CD4-positive, alpha-beta T cell treated with Interleukin-15 for 1 hour (primary cell): ENCODE measurements at places on chromosomes 3 and 15.

GRCh38 chr3:32968920-32969389, 17.5 kb downstream of the CCR4 start:
- no peak for DNase-seq

GRCh38 chr3:3015185-3016089, 94.7 kb downstream of the IL5RA start:
- no peak for DNase-seq

- no peak for DNase-seq
These were observed 59.1 kb downstream of the SENP7 start for GRCh38 chr3:101453961-101454360.

- DNase-seq = no peak
These were observed 41.2 kb downstream of the ADIPOQ start for GRCh38 chr3:186883686-186884058.

- no peak for DNase-seq
These were observed 176.9 kb upstream of the SOX2 start for GRCh38 chr3:181534781-181535221.

GRCh38 chr15:85099195-85099803, 117.6 kb downstream of the PDE8A start:
- DNase-seq = no peak

- no peak for DNase-seq
These were observed 446.5 kb downstream of the GRM7 start for GRCh38 chr3:7307410-7307809.

DNA sequence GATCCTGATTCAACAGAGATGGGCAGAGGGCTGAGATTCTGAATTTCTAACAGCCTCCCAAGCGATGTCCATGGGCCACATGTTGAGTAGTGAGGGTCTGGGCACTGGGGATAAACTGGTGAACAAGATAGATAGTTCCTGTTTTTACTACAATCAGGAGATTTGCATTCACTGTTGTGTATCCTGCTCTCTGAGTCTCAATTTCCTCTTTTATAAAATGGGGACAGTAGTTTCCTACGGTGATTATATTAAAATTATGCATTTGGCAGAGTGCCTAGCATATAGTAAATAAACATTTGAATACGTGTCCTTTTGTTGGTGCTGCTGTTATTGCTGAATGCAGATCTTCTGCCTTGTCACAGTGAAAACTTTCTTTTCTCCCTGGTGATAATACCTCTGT, 102.5 kb downstream of the MYH15 start:
- no peak for DNase-seq
